ENCODE measurements at places on chromosomes 5 and 9.
A peak's percentile ranks its signal among the peaks of the same experiment; 100 is the strongest.

- DNase-seq = no peak
Observed at GRCh38 chr5:69270840-69271239, 36.2 kb downstream of the CDK7 start.

DNA sequence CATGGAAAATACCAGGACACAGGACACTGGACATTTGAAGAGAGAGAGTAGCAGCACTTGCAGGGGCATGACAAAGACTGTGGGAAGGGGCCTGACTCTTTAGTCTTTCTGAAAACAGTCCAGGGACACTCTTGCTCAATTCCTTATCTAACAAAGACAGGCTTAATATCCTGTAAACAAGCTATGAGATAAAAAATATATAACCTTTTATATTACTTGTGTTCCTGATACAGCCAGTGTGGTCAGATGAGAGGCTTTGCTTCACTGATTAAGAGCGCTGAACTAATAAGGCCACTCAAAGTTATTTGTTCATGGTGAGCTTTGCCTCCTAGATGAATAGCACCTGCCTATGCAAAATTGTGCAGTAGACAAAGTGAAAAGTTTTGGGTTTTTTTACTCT lies 518.7 kb downstream of the LRRC70 start:
- no peak for DNase-seq

DNA sequence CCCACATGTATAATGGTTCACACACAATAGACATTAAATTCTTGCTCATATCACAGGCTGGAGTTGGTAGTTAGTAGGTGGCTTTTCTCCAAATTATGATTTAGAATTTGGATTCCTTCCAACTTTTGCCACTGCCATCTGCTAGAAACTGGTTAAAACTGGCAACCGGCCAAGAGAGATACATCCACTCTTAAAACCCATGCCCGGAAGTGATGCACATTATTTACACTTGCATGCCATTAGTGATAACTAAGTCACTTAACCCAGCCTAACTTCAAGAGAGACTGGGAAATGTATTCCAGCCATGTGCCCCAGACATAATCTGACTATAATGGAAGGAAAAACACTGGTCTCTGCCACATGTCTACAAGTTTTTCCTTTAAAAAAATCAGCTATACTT lies 395.7 kb upstream of the SEMA6A start:
- peak; percentile 76 for DNase-seq

DNA sequence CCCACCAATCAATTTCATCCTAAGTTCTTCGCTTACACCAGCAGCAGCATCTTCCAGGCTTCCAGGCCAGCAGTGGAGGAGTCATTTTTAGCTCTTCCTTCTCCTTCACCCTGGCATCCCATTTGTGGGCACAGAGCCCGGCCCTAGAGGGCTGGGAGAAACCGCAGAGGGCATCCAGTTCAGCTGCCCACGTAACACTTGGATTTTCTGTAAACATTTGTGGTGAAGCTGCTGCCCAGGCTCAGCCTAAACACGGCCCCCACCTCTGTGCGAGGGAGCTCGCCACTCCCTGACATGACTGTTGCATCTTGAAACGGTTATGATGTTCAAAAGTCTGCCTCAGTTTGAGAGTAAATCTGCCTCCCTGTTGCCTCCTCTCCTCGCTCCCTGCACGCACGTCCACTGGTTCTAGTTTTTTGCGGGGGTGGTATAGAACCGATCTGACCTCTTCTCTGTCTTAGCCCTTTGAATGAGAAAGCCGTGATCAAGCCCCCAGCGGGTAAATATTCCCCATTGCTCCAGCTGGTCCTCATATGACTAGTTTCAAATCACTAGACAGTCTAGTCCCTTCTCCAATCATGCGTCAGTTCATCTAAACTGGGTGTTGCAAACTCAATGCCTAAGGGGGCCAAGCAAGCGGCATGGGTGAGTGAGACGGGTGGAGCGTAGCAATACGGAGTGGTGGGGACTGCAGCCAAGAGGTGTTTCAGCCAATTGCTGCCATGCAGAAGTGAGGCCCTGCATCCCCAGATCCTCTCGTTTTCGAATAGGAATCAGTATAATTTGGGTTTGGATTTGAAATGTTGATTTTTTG lies 34.9 kb upstream of the N4BP3 start:
- DNase-seq = no peak

- DNase-seq = no peak
Observed at GRCh38 chr9:32218100-32218767, 166.2 kb upstream of the ACO1 start.

DNA sequence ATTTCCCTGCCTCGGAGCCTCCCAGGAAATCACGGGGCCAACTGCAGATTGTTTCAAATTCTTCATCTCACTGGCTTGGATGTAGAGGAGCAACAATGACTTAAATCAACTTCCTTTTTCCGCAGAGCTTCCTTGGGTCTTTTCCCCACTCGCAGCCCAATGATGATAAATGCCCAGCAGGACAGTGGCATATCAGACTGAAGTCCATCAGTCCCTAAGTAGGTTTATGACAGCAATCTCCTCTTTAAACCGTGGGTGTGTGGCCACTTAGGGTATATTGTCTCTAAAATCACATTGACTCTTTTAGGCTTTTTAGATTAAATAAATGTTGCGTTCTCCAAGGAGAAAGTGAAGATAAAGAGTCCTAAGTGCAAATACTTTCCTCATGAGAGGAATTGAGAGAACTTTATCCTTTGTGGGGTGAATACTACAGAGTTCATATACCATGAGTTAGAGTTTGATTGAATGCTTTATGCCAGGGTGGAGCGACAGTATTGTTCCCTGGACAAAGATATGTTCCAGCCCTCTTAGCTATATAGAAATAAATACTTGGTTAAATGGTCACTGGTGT lies 59.1 kb downstream of the IQGAP2 start:
- DNase-seq = no peak

DNA sequence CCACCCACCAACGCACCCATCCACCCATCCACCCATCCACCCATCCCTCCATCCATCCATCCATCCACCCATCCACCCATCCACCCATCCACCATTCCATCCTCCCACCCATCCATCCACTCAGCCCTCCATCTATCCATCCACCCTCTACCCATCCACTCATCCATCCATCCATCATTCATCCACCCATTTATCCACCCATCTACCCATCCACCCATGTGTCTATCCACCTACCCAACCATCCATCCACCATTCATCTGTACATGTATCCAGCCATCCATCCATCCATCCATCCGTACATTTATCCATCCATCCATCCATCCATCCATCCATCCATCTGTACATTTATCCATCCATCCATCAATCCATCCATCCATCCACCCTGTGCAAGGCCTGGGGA lies 11.1 kb upstream of the VAV2 start:
- DNase-seq = no peak

DNA sequence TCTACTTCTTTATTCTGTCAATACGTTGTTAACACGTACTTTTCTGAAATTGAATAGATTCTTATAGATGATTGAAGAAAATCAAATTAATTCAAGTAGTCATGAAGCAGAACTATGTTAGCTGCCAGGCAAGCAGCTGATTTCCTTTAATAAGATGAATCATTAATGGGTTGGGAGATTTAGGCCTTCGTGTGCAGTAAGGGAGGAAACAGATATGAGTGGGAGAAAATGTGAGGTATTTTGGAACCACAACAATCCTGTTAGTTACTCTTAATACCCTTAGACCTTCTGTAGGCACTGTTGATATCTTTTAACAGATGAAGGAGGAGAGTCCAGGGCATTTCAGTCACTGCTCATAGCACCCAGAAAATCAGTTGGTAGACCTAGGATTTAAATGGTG lies 121.0 kb downstream of the AOPEP start:
- DNase-seq = no peak

DNA sequence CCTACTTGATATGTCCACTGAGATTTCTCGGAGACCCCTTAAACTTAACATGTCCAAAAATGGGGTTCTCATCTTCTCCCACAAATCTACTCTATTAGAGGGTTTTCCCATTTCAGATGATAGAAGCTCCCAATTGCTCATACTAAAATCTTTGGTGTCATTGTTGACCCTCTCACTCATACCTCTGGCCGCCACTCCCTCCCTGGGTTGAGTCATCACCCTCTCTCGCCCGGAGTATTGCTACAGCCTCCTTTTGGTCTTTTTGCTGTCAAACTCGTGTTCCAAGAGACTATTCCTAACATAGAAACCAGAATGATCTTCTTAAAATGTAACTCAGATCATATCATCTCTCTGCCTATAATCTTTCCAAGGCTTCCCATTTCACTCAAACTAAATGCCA lies 91.0 kb upstream of the GNAQ start:
- no peak for DNase-seq

GRCh38 chr9:4937446-4937845 lies 47.6 kb upstream of the JAK2 start:
- no peak for DNase-seq

DNA sequence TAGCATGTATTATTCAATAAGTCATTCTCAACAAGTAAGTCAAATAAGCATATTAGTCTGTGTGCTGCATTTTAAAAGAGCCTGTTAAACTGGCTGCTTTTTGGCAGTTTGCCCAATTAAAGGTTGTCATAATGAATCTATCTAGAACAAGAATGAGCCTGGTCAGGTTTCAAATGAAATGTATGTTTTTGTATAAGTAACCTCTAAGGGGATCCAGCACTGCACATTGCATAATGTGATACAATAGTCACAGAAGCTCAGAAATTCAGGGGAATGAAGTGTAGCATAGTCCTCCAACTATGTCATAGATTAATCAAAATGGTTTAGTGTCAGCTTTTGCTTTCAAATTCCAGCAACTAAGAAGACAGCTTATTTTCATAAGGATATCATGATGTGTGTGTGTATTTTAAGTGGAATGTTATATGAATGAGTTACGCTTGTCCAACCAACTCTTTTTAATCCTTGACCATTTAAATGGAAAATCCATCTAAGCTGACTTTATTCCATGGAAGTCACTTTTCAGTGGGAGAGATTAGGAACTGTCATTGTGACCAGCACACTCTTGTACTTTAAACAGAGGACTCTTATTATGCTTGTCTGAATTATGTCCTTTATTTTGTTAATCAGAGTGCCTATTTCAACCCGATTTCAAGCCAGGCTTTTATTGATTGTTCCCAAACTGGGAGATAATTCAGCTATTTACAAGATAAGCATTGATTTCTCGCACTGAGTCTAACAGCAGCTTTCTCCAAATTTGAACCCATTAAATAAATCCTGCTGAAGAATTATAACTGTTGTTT lies 283.9 kb upstream of the ADAMTSL1 start:
- DNase-seq = no peak

DNA sequence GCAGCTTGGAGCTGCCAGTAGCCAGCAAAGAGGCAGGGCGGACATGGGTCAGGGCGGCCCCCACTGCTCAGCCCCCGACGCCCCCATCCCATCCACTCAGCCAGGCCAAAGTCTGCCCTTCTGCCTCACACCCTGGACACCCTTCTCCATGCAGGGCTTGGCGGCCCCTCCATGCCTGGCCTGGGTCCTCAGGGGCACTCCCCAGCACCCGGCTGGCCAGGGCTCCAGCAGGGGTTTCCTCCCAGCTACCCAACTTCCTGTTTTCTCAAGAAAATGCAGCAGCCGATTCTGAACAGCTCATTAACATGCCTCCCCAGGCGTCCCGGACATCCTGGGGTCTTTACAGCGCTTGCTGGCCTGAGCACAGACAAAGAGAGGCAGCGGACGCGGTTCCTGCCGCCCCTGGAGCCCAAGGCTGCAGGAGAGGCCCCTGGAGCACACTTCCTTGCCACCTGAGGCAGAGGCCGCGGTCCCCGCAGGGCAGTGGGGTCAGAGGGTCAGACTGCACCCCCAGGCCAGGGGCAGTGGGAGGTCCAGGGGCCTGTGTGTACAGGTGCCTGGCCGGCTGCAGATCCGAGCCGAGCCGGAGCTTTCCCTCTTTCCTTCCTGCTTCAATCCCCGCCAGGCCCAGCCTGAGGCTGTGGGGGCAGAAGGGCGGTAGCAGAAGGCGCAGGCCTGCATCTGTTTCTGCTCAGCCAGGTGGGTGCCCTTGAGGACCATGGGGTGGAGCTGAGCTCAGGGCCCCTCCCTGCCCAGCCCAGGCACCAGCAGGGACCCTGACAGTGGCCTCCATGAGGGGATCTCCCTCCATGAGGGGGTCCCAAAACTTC lies 18.7 kb upstream of the NRARP start:
- no peak for DNase-seq

GRCh38 chr9:107759823-107760166 lies 270.2 kb upstream of the KLF4 start:
- DNase-seq = no peak

DNA sequence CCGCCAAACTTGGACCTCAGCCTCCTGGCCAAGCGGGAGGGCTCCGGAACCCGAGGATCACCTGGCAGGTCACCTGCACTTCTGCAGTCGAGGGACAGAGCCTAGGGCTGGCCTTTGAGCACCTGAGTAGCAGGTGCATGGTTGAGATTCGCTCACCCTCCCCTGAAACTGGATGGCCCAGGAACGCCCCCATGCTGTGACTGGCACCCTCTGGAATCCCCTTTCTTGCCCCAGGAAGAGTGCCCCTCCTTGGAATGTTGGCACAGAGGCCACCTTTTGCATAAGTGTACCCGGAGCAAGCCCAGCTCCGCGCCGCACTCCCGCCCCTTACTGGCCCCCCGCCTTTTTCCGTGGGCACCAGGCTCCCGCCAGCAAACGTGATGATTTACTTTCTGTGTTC lies 112.5 kb upstream of the IER5L start:
- no peak for DNase-seq

DNA sequence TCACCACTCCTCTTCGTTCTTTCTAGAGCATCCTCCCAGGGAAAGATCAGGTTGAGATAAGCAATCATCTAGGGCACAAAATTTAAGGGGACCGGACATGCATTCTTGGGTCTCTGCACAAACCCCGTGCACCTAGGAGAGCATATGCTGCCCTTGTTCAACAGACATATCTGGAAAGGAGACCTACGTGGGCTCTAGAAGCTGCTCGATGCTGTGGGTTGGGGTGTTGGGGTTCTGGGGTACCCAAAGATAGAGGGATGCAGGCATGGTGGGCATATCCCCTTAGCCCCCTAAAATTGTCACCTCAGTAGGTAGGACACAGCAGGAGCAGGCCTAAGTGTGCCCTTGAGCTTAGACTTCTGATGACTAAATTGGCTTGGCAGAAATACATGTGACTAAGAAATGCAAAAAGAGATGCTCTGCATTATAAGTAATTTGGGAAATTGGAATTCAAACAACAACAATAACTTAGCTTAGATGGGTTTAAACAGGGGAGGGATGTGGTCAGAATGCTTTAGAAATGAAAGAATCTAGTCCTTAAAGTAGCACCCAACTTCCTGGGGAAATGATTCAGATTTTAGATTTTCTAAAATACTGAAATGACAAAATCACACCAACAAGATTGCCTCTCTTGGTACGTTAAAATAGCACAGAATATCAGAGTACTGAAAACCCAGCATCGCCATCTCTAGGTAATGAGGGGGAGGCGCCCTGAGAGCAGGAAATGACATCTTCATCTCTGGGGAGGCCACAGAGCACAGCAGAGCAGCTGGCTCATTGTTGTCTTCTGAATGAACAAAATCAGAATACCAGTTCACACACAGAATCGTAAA lies 172.3 kb downstream of the GNA14 start:
- no peak for DNase-seq

DNA sequence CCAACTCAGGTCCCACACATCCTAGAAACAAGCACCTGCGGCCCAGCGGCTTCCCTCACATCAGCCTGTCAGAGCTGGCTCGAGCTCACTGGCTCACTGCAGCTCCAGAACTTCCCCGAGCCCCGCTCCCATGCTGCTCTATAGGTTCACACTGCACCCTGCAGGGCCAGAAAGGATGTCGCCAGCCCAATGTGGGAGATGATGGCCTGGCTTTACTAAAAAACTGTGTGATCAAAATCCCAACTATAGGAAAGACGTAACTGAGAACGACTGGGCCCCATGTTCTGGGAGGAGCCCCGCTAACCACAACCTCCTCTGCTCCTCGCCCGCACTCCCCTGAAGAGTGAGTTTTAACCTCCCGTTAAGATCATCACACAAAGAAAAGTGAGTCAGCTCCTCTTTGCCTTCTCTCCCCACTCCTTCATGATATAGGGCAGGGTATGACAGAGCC lies 4.6 kb downstream of the SURF4 start:
- no peak for DNase-seq

Data from NCI-H1694 treated with DMSO at 0.1 percent for 48 hours (cell line).